ENCODE measurements at places on chromosomes 2 and 18. TPM values are rescaled to one million over a fixed set of nuclear protein-coding genes. Genes with fewer than 3 reads are reported as not detected.

Gene ALLC
- not detected for total RNA-seq

Gene TMEM17
- total RNA-seq = 1.3 TPM

Gene CCBE1
- total RNA-seq = 34.5 TPM

Gene ABHD1
- total RNA-seq = not detected

Gene MAPK4
- 0.16 TPM for total RNA-seq

Gene HJURP
- 8.4 TPM for total RNA-seq

Gene ZBTB7C
- not detected for total RNA-seq

Gene SLC35F6
- total RNA-seq = 43.7 TPM

Gene DNAJC5G
- not detected for total RNA-seq

Gene CRYGD
- not detected for total RNA-seq

Gene EFHD1
- total RNA-seq = 2.2 TPM

Gene NPPC
- not detected for total RNA-seq

Gene B4GALT6
- 1.7 TPM for total RNA-seq

Gene B3GNT7
- 0.80 TPM for total RNA-seq
